ENCODE measurements at places on chromosomes 11 and 22. TPM values are rescaled to one million over a fixed set of nuclear protein-coding genes. Genes with fewer than 3 reads are reported as not detected.

DNA sequence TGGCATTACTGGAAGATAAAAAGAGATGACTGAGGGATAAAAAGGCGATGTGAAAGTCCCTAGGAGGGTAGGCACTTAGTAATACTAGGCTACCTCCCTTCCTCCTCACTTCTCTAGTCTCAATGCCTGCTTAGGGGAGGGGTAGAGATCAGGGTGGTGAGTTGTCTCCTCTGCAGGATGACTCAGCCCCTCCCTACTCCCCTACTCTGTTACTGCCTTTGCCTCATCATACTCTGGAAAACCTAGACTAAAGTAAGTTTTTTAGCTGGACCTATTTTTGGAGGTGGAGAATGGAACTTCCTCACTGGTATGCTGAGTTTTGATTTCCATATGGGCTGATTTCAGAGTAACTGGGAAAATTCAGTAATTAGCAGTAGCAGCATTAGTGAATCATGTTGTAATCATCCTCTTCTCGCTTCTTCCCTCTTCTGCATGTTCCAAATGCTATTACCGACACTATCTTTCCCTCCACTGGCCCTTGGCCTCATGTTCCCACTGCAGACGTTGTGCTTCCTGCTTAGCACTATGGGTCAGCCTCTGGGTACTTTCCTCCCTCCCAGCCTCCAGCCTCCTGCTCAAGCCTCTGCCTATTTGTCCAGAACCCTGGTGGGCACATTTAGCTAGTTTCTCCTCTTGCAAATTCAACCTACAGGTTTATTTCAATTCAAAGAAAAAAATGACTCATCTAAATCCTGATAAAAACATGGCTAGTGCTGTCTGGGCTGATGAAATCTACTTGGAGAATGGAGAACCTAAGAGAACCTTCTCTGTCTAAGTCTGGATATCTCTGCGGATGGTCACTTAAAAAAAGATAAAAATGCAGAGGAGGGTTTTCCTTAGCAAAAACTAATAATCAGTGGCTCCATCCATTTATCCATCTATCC is 281.7 kb downstream of the ST3GAL4 start:
- no peak for DNase-seq

DNA sequence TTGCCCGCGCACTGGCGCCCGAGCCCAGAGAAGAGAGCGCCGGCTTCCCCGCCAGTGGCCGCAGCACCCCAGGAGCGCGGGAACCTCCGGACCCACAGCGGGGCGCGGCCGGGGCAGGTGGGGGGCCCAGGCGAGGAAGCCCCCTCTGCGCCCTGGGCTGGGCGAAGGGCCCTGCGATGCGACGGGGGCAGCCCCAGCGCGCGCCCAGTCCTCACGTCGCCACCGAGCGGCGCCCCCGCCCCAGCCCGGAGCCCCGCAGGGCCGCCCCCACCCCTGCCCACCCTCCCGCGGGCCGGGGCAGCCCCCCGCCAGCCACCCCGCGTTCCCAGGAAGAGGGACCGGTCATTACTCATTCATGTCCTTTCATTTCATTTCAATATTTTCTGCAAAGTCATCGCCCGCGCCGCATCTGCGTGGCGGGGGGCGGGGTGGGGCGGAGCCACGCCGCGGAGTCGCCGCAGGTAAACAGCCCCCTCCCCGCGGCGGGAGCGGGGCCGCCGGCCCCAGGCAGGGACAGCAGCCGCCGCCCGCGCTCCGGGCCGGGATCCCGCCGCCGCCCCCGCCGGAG is 673 bp upstream of the PANX2 start:
- no peak for DNase-seq

DNA sequence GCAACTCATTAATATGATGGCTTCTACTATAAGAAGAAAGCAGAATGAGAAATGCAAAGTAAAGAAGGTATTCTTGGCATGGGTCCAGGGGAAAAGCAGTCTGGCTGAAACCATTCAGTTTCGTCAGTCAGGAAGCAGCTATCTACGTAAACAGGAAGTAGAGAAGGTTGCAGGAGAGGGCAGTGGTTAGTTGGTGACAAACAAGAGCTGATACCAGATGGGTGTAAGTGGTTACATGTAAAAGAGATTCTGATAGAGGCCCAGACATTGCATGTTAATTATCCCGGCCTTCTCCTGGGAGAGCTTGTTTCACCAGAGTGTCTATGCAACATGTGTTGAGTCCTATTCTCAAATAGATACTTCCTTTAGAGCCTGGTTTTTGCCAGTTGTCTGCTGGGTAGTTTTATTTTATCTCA is 58.4 kb upstream of the PSMA1 start:
- no peak for DNase-seq

- no peak for DNase-seq
Observed at GRCh38 chr11:61609980-61610366, 29.1 kb upstream of the SYT7 start.

- DNase-seq: peak; percentile 11
Observed at GRCh38 chr11:91947215-91947820, 277.3 kb upstream of the FAT3 start.

DNA sequence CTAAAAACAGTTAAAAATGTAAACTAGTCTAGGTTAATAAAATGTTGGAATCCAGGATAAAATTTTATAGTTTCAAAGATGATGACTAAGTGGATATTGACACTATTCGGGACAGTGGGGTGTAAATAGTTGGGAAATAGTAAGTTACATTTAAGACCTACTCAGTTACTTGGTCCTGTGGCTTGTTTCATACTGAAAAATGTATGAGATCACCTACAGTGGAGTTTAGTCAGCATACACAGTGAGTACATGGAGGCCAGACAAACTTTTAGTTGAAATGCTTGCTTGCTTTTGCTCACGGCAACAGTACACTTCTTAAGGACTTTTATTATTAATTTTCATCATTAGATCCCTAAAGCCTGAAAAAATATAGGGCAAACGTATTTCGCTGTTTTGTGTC is 16.1 kb downstream of the TRIM22 start:
- no peak for DNase-seq

DNA sequence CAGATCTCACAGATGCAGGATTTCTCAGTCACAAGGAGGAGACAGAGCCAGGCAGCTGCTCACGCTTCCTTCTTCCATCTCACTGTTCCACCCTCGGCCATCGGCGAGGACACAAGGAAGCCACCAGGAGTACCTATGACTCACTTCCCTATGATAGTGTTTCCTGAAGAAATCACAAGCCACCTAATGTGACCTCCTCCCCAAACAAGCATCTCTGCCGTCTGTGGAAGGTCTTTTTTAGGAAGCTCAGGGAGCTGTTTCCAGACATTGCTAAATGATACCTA is 672.7 kb downstream of the TBC1D22A start:
- no peak for DNase-seq

GRCh38 chr22:35591714-35592417 is 25.3 kb downstream of the MB start:
- DNase-seq: no peak

- DNase-seq: no peak
Observed at GRCh38 chr11:217704-218103, 10.2 kb downstream of the RIC8A start.

- DNase-seq: no peak
Observed at GRCh38 chr11:16610738-16611388, 127.6 kb upstream of the C11orf58 start.

DNA sequence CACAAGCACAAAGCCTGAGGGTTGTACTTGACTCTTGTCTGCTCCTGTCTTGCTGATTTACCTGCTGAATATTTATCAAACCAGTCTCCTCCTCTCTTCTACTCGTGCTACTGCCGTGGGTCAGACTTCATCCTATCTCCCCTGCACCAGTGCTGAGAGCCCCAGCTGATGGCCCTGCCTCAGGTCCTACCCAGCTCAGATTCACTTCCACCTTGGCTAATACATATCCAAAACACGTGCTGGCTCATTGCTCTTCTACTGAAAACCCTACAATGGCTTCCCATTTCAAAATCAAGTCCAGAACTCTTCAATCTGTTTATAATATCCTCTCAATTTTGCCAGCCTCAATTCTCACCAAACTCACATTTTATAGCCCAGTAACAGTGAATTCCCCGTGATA is 48.3 kb downstream of the RAB30 start:
- DNase-seq: no peak

DNA sequence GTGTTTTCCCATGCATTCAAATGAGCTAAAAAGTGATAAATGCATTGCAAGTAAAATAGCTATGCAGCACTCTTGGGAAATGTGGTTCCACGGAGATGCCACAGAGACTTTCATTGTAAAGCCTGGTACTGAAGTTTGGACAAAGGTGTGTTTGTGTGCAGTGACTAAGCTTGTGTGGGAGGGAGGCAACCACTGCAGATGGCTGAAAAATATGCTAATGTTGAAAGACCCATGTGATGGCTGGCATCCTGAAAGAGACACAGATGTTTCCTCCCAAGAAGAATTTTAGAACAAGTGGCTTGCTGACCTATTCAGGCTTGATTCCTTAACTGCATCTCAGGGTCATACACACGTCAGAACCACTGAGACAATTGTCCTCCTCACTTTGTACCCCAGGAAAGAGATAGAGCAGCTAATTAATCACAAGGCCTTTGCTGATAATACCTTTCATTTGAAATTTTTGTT is 73.8 kb downstream of the FAM76B start:
- no peak for DNase-seq

- no peak for DNase-seq
Observed at GRCh38 chr11:134357545-134357839, 25.7 kb downstream of the GLB1L2 start.

DNA sequence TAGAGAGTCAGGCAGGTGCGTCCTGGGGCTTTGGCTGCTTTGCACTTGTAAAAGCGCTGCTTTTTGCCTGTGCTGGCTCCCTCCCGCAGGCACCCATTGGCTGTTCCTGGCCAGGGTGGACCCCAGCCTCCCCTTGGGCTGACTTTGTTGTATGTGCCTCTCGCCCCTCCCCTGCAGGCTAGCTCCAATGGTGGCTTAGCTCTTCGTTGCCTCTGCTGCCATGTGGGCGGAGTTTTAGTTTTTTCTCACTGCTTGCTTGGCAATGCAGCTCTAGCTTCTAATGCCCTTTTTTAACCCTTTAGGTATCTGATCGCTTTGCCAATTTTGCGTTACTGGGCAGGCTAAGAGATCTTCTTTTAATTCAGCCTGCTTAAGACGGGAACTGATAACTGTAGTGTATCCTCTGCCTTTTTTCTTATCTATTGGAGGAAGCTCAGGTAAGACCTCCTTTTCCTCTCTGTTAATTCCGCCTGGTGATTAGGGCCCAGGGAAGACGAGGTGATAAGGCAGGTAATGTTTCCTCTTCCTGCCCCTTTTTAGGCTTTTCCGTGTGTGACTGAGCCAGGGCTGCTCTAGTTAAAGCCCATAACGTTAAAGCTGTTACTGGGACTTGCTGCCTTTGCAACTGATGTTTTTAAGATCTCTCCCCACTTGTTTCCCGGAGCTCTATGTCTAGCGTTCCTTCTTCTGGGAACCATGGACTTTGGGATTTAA is 11.7 kb upstream of the GLYATL1 start:
- no peak for DNase-seq

DNA sequence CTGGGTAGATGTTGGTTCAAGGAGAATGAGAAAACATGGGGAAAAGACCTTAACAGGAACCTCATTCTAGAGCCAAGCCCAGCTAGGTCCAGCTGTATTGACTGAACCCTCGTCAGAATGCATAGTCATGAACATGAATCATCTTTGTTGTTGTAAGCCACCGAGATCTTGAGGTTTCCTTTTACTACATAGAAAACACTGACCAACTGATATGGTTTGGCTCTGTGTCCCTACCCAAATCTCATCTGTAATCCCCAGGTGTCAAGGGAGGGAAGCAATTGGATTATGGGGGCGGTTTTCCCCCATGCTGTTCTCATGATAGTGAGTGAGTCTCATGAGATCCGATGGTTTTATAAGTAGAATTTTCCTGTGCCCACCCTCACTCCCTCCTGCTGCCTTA is 19.4 kb upstream of the PHOX2A start:
- no peak for DNase-seq

DNA sequence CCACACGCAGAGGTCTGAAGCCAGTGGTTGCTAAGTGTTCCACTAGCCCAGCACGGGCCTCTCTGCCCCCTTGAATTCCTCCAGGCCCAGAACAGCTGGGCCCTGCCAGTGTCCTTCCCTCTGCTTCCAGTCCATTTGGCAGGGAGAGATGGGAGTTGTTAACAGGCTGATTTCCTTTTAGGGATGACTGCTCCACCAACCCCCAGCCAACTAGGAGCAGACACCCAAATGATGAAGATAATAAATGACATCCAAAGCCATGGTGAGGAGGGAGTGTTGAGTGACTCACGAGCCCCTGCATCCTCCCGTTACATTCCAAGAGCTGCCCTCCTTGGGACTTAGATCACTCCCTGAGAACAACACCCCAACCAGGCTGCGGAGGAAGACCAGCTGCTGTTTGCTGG is 20.6 kb downstream of the PARVA start:
- DNase-seq: no peak

GRCh38 chr11:92707173-92707619 is 262.3 kb upstream of the MTNR1B start:
- DNase-seq: no peak

- no peak for DNase-seq
Observed at GRCh38 chr11:73464347-73464746, 88.1 kb downstream of the RELT start.

DNA sequence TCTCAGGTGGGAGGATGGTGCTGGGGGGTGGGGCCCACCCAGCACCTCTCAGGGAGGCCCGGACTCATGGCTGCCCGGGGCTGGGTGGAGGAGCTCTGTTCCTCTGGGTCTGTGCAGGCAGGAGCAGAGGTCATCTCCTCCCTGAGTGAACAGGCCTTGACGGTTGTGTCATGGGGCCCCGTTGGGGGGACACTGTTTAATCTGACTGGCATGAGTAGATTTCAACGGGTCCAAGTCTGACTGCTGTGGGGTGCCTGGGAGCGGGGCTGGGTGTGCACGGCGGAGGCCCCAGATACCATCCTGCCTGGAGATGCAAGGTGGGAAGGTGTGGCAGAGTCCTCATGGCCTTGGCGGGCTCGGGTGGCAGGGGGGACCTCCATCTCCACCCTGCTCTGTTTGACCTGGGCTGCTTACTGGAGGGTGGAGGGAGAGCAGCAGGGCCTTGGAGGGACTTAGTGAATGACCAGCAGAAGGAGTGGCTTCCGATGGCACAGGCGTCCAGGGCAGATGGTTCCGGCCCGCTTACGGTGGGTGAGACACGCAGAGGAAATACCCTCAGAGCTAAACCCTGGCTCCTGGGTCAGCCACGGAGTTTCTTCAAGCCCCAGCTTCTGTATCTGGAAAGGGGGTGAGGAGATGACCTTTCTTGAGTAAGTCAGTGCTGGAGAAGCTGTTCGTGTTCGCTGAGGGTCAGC is 48.7 kb downstream of the SMIM38 start:
- DNase-seq: no peak

- no peak for DNase-seq
Observed at GRCh38 chr11:120241277-120241676, 1.3 kb downstream of the POU2F3 start.

DNA sequence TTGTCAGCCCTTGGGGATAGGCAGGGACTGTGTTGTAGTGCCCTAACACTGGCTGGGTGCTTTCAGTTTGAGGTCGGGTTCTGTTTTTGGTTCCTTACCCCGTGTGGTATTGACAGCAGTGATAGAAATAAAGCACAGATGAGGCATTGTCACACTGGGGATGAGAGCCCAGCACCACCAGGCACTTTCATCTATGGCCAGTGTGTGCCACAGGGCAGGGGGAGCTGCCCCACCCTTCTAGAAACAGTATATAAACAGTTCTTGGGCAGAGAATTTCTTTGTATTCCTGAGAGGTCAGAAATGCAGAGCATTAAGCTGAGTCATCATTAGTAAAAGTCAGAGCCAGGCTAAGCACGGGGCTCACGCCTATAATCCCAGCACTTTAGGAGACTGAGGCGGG is 23.1 kb upstream of the CDC42EP2 start:
- DNase-seq: no peak

Gene APOBEC3B
- 2.1 TPM for total RNA-seq

Gene AIP
- 77.4 TPM for total RNA-seq

Gene CCDC116
- total RNA-seq: 0.20 TPM

Gene POU2AF3
- 0.20 TPM for total RNA-seq

Gene FAM180B
- total RNA-seq: 2.9 TPM

Gene THAP7
- 15.1 TPM for total RNA-seq

Gene PRG3
- 1.1 TPM for total RNA-seq

Gene KRTAP5-11
- total RNA-seq: not detected
